Left lung (tissue), 14 donors: ENCODE measurements at places on chromosomes 12 and 14. TPM values are rescaled to one million over a fixed set of nuclear protein-coding genes. Genes with fewer than 3 reads are reported as not detected.

Gene CEP290
- total RNA-seq, result 10.8 TPM

Gene DHRS2
- total RNA-seq, result 0.55 TPM

Gene FOXG1
- not detected for total RNA-seq

Gene JPH4
- total RNA-seq, result 1.3 TPM

Gene MAP1LC3B2
- not detected for total RNA-seq

Gene TAS2R8
- total RNA-seq, result not detected
